CD4-positive, alpha-beta T cell treated with Interleukin-12 subunit alpha and Interleukin-12 subunit beta, for 1 hour (primary cell): ENCODE measurements at places on chromosomes 13 and 19.

- no peak for DNase-seq
Observed at GRCh38 chr19:38288123-38288855, 15.8 kb upstream of the C19orf33 start.

DNA sequence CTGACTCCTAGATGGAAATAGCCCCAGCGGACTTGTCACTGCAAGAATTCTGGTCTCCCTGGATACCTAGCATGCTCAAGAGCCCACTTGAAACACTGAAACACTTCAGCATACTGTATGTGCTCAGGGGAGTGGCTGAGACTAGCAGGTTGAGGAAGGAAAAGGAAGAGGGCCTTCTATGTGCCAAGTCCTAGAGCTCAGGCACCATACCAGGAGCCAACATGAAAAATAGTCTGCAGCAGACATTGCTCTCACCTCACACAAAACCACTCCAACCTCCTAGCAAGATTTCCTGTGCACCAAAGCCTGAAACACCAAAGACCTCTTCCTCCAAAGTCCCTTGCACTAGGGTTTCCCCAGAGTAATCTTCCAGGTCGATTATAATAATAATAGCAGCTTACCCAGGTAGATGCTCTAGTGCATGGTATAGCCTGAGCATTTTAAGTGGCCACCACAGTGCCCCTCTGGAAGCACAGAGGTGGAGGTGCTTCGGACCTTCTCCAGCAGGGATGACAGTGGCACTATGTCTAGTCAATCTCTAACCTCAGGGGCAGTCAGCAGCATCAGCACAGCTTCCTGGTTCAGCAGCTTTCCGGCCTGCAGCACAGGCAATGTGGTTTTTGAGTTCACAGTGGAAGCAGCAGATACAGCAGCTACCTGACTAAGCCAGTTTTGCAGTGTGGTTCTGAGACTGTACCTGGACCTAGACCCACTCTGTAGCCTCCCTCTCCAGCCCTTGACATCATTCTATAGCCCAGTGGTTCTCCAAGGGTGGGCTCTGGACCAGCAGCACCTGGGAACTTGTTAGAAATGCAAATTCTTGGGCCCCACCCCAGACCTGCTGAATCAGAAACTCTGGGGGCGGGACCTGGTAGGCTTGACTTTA, 45.6 kb upstream of the UBE2L5 start:
- peak; percentile 74 for DNase-seq

GRCh38 chr13:76387566-76387965, 498.6 kb downstream of the KCTD12 start:
- DNase-seq: no peak

GRCh38 chr13:35744566-35745178, 268.2 kb upstream of the MAB21L1 start:
- DNase-seq: no peak

DNA sequence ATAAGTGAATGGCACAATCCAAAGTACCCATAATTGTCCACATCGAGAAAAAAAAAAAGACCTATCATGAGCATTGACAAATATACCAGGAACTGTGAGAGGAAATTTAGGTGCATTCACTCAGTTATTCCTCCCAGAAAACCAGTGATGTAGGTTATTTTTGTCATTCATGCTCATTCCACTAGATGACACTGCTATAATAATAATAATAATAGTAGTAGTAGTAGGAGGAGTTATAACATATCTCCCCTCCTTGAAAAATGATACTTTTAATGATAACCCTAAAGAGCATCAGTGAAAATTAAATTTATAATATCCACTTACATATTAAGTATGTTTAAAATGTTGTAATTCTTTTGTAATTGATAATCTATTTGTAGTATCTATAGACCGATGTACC, 463.9 kb upstream of the MIR17HG start:
- DNase-seq: no peak

DNA sequence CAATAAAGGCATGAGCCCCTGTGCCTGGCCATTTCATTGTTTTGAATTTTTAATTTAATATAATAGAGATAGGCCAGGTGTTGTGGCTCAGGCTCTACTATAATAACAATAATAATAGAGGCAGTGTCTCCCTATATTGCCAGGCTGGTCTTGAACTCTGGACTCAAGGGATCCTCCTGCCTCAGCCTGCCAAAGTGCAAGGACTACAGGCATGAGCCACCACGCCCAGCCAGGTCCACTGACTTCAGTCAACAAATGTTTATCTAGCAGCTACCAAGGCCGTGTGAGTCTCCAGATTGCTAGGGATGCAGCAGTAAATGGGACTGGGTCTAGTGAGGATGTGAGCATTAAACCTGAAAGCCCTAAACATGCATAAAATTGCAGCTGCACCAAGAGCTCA, 13.8 kb upstream of the ILF3 start:
- no peak for DNase-seq
